ENCODE measurements at places on chromosomes 13 and 19.

DNA sequence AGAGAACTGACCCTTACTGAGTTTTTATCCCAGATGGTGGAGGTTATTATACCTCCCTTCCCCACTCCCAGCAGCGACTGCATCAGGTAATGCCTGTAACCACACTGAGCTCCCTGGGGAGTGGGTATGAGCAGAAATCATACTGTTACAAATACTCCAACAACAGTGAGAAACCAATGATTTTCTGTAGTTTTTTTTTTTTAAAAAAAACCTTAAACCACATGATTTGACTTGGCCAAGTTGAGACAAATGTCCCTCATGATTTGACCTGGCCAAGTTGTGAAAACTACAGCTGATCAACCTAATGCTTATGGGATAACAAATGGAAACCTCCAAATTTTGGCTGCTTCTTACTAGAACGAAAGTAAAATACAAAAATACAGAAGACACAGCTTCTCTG, 33.1 kb upstream of the SERP2 start:
- DNase-seq, result no peak

GRCh38 chr19:45238556-45238955, 6.7 kb downstream of the EXOC3L2 start:
- DNase-seq, result no peak

GRCh38 chr13:48804821-48805601, 151.3 kb downstream of the CYSLTR2 start:
- no peak for DNase-seq

- no peak for DNase-seq
Measured at GRCh38 chr13:72886272-72887067, 104.5 kb downstream of the PIBF1 start.

DNA sequence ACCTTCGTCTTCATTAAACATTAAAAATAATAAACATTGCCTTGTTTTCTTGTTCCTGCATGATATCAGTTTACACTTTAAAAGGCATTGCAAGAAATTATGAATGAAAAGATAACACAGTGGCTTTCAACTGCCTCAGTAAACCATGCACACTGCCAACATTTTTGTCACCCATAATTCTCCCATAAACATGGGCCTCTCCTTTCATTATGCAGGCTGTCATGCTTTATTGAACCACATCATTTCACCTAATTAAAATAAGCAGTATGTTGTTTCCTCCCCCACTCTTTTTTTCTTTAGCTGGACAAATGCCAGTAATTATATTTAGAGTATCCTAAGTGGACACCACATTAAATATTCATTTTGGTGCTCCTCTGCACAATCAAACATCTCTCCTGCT, 1566.5 kb upstream of the SLC10A2 start:
- DNase-seq, result no peak

- DNase-seq, result no peak
Measured at GRCh38 chr13:106493533-106494220, 41.8 kb downstream of the EFNB2 start.

DNA sequence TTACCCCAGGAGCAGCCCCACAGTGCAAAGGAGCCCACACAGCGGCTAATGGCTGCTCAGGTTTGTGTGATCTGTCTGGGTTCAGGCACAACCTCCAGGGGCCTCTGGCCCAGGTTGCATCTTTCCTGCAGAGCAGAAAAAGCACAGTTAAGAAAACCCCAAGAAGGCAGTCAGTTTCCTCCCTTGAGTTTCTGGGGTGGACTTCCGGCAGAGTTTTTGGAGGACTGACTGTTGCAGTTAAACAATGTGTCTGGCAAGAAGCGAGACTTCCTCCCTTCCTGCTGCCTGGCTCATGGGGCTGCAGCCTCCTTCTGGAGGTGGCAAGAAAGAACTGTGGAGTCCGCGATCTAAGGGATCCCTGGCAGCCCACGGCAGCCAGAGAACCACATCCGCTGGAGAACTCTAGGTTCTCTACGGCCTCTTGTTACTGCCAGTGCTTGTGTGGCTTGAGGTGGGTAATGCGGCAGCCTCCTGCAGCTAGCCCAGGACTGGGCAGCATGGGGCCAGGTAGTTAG, 114.4 kb downstream of the ZDHHC20 start:
- DNase-seq, result peak; percentile 63

DNA sequence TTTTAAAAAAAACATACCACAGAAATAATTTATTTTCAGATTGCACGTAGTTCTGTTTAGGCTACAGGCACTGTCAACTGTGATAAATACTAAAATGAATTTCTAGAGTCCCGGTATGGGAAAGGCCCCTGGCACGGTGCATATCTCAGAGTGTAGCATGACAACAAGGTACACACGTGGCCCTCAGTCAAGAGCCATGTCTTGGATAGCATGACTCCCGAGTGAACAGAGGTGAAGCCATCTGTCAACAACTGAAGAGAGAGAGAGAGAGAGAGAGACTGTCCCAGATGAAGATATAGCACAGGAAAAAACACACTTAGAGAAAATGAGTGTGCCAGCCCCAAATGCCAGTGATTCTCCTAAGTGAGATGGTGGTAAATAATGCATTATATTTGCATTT, 297.5 kb downstream of the MYO16 start:
- no peak for DNase-seq

DNA sequence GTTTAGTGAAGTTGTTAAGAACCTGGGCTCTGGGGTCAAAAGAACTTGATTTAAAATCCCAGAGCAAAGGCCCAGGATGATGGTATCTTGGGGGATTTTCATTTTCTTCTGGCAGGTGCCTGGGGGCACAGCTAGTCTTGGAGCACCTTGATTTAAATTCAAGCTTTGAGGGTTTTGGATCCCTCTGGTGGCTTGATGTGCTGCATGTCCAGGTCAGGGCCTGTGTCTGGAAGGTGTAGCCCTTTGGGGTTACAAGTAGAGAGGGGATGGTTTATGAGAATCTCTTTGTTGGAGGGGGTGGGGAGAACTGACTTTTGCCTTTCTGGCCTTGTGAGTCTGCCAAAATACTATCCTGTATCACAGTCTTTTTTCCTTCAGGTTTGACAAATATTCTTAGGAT, 55.8 kb downstream of the AKAP11 start:
- DNase-seq, result no peak

DNA sequence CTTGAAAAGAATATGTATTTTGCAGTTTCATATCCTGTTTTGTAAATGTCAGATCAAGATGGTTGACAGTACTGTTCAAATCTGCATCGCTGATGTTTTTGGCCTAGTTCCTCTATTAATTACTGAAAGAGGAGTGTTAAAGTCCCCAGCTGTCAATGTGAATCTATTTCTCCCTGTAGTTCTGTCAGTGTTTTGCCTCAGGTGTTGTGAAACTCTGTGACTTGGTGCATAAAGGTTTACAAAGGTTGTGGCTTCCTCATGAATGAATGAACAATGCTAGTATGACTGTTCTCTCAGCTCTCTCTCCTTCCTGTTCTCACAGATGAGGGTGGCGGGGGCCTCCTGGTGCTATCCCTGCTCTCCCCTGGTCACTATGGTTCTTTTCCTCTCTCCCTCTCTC, 142.4 kb downstream of the MYCBP2 start:
- DNase-seq, result no peak

- no peak for DNase-seq
Measured at GRCh38 chr13:25744178-25744577, 307.6 kb downstream of the SHISA2 start.

GRCh38 chr13:23685416-23685815, 115.2 kb downstream of the TNFRSF19 start:
- no peak for DNase-seq

DNA sequence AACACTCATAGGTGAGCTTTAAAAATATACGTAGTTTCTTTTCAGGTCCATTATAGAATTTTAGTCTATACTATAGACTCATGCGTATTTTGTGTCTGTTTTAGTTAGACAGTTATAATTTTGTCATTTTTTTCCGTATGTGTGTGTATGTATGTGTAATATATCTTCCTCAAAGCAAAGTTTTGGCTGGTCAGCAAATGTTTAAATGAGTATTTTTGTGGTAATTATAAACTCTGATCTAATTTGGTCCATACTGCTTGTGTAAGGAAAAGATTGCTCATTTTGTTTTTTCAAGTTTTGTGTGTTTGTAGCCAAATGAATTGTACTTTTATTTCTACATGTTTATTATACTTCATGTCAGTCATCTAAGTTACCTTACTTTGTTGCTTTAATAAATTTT, 20.5 kb downstream of the KCTD4 start:
- no peak for DNase-seq

DNA sequence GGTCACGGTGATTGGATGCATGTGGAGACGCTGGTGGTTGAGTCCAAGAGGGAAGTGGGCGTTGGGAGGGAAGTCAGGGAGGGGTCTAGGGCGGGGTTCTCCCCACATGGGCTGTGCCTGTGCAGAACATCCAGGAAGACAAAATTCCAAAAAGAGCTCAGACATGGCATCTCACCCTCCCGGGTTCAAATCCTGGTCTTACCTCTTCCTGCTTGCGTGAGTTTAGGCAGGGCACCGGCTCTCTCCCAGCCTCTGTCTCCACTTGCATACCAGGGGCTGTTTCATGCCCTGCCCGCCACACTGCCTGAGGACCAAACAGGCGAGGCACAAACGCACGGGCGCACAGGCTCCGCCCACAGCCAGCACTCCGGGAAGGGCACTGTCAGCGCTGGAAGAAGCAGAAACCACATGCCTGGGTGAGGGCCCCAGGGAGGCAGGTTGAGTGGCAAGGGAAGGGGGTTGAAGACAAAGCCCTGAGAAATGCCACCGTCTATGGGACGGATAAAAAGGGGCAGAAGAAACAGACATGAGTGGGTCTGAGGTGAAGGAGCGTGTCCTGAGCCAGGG, 123.6 kb upstream of the SOX1 start:
- DNase-seq, result no peak

GRCh38 chr19:7705387-7706187, 3.7 kb upstream of the FCER2 start:
- DNase-seq, result peak; percentile 81

- no peak for DNase-seq
Measured at GRCh38 chr13:23856008-23856750, 33.0 kb downstream of the MIPEP start.

Measured in activated CD8-positive, alpha-beta memory T cell treated with anti-CD3 and anti-CD28 coated beads, Interleukin-2, amount 50 U/mL, for 48 hours (primary cell).